Stimulated activated CD4-positive, alpha-beta T cell treated with anti-CD3 and anti-CD28 coated beads, Interleukin-1b, Interleukin-23, amount 100 ng/mL, for 1 hour (primary cell): ENCODE measurements at places on chromosomes 7 and 10.

- no peak for DNase-seq
Observed at GRCh38 chr10:85767891-85768290, 598.7 kb downstream of the GRID1 start.

- DNase-seq, result no peak
Observed at GRCh38 chr7:92072121-92072520, 62.2 kb downstream of the CYP51A1 start.

- no peak for DNase-seq
Observed at GRCh38 chr10:48623009-48623408, 18.1 kb upstream of the ARHGAP22 start.

DNA sequence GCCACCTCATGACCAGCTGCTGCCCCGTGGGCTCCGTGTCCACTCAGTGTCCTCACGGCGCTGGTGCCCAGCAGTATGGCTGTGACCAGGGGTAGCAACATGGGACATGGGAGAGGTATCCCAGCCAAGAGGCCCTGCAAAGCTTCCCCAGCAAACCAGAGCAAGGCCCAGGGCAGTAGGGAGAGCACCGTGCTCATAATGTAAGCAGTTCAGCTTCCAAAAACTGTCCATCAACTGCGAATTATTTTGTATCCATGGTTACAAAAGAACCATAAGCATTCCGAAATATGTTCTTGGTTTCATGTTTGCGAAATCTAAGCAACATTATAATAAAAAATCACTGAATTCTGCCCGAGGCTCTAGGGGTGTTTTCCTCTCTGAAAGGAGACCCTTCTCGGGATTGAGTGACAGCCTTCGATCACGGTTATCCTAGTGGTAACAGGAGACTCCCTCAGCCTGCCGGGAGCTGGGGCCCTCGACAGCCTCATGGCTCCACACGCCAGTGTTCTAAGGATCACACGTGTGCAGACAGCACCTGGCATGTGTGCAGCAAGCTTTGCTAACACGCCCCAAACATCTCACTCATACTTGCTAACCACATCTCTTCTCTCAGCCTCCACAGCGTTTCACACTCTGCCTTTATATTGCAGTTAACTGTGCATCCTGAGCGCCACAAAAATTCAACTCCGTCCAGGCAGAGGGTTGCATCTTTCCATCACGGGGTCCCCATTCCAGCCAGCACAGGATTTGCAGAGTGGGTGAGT is 117.6 kb downstream of the DIP2C start:
- DNase-seq, result no peak

DNA sequence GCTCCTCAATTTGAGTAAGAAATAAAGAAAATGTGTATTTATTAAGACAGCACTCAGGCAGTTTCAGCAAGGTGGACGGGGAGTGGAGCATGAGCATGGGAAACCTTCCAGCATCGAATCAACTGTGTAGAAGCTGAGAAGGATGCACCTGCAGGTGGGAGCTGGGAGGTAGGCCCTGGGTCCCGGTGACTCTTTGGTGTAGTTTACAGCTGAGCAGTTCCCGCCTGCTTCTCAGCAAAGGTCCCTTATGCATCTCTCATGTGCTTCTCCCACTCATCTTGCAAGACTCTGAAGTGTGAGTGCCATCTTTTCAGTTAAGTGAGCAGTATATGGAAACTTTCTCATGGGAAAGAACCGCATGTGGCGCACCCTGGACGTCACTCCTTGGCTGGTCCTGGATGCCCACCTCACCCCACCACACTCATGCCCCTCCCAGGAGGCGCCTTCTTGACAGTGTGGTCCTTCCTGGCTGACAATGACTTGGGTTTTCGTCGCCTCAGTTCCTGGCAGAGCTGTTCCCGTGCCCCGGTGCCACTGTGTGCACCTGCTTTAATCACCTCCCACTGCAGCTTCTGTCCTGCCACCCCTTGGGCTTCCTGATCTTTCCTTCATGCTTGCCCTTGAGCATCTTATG is 19.8 kb upstream of the PURB start:
- no peak for DNase-seq

- no peak for DNase-seq
Observed at GRCh38 chr7:41030673-41031072, 672.2 kb downstream of the INHBA start.

DNA sequence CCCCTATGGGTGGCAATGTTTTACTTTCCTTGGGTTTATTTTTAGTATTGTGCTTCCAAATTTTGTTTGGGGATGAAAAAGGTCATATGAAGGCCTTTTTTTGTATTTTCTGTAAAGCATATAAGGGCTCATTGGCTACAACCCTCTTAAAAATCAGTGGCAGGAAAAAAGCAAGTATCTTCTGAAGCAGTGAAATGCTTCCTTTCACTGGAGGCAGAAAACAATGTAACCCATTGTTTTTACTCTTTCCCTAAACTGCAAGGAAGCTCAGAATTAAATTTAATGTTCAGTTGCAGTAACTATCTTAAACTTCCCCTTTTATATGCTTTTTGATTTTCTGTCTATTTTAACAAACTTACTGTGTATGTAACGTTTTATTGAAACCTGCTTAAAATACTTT is 148.7 kb upstream of the LYZL1 start:
- DNase-seq, result no peak

DNA sequence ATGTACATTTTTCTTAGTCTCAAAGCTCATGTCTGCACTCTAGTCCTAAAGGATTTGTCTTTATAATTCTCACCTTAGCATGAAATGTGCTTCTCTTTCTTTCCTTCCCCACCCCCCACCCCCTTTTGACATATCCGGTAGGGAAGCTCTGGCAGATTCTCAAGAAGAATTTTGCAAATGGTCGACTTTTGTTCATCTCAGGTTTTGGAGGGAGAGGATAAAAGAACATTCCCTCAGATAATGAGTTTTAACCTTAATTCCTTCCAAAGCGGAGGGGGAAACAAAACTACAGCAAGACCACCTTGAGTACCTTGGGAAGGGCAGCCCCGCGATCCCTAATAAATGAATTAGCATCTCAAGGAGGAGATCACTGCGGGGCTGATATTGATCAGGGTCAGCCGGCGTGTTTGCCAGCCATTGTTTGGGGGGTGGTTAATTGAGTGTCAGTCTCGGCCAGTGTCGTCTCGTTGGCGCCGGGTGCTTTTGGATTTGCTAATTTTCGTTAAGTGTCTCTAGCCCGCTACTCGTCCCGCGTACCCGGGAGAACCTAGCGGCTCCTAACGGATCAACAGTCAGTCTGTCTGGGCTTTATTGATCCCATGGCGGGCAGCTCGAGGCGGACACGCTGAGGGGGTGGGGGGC is 874 bp upstream of the BAMBI start:
- no peak for DNase-seq

DNA sequence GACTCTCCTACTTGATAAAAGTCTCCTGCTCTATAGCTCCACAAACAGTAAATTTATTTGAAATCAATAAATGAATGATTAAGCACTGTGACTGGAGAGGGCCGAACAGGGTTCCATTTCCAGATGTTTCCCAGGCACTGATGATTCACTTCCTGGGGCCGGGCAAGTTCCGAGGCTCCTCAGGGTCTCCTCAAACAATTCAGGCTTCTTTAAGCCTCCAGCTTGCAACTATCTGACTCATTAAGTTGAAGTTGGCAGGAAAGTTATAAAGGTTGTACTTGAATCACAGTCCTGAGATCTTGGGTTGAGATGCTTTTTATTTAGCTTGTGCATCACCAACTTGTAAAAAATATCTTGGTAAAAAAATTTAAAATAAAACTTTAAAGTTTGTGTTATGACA is 612.9 kb downstream of the DNAJB6 start:
- DNase-seq, result no peak

- no peak for DNase-seq
Observed at GRCh38 chr10:102465466-102465865, 14.1 kb upstream of the C10orf95 start.

GRCh38 chr10:114384181-114384580 is 20.1 kb downstream of the AFAP1L2 start:
- DNase-seq, result no peak

- no peak for DNase-seq
Observed at GRCh38 chr10:689452-690371, at the start of gene DIP2C. TSS of gene DIP2C (minus strand) at chr10:689668. CDS start at chr10:689578, 90 bp downstream.

DNA sequence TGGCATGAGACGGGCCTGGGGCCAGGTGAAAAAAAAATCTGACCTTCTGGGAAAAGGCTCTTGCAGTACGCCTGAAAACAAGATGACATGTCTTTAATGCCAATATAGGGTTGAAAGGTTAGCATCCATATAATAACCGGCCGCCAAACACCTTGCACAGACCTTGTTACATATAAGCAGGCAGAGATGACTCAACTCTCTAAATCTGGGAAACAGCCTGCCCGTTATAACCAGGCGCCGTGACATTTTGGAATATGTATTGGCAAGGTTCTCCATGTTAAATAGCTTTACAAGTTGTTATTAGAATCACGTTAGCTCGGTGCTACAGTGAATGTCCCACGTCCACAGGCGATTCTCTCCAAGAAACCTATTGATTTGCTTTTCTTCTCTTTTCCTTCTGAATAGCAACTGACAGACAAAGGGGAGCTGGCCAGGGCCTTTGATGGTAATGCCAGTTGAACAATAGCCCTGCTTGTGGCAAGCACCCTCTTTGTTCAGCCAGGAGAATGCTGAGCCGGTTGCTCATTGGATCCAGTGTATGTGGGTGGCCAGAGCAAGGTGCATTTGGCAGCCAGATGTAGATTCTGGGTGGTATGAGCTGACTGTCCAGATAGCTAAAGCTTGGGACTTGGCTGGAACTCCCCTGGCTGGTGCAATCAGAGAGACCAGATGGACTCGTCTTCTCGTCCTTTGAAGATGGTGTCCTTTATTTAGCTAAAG is 80.1 kb upstream of the AUTS2 start:
- no peak for DNase-seq

- DNase-seq, result no peak
Observed at GRCh38 chr10:61906562-61906901, 5.0 kb downstream of the ARID5B start.

DNA sequence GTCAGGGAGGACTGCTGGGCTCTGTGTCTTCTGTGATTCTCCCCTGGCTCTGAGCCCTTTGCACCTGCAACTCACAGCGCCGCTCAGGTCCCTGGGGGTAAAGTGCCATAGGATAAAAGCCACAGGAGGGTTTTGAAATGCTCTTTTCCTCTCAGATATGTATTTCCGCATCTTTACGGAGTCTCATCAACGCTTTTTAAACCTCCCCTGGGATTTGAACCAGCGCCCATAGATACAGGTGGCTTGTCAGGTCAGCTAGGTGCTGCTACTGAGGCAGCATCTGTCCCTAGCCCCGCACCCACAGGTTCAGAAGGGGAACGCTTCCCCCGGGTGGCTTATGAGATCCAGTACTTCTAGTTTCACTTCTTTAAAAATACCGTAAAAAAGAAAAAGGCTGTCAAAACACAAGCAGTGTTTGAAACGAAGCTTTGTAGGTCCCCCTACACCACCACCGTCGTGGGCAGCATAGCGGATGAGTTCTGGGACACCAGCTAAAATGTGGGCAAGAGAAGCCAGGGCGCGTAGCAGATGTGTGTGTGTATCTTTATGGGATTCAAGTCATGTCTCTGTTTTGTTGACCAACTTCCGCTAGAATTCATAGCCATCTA is 173.5 kb downstream of the CUX1 start:
- no peak for DNase-seq

DNA sequence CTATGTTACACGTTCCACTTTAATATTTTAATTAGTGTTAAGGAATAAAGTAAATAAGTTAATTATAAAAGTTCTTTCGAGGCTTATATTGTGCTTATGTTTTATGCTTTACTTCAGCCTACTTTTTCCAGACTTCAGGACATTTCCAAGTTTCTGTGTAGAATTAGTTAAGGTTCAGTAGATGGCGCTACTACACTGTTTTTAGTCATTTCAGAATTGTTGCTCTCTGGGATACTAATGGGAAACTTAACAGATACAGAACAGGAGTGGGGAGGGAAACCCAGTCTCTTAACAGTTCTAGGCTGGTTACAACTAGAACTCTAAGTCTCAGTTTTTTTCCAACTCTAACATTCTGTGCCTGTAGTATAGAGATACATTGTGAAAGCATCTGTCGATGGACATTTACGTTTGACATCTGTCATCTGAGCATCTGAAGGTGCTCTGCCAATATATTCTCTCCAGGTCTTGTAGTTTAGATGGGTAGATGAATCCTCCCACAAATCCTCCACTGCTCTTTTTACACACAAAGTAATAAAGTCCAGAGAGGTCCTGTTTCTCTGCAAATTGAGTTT is 56.8 kb upstream of the FAM171A1 start:
- no peak for DNase-seq

- no peak for DNase-seq
Observed at GRCh38 chr10:99369126-99369525, 40.0 kb downstream of the CNNM1 start.
